ENCODE measurements at places on chromosomes 5 and 9.

GRCh38 chr9:129996161-129996830 lies 46.7 kb downstream of the FNBP1 start:
- no peak for DNase-seq

DNA sequence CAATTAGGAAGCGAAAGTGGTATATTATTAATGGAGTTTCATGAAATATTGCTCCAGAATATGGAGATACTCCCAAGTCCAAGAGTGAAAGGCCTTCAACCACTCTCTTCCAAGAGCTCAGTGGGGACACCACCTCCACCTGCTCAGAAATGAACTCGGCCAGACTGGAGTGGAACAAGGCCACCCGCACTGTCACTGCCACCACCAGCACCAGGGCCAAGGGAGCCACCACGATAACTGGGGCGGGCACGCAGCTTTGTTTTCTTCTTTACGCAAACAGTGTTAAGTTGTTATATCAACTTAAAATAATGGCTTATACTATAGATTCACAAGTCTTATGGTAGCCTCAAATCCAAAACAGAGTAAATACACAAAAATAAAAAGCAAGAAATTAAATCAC lies 204.1 kb downstream of the TRPM3 start:
- DNase-seq, result no peak

- no peak for DNase-seq
Observed at GRCh38 chr5:72468606-72469005, 38.6 kb downstream of the ZNF366 start.

DNA sequence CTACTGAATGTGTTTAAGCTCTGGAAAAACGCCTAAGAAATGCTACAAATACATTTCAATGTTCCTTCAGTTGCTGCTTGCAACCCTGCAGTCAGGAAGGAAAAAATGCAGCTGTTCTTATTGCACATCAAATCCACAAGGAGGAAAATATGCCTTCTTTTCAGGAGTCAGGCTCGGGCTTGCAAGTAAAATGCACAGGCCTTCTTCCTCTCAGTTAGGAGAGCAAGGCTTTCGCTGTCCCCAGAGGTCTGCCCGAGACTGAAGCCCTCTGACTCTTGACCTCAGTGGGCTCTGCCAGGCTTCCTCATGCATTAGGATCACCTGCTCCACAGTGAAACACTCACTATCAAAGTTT lies 899 bp upstream of the SHC3 start:
- no peak for DNase-seq

DNA sequence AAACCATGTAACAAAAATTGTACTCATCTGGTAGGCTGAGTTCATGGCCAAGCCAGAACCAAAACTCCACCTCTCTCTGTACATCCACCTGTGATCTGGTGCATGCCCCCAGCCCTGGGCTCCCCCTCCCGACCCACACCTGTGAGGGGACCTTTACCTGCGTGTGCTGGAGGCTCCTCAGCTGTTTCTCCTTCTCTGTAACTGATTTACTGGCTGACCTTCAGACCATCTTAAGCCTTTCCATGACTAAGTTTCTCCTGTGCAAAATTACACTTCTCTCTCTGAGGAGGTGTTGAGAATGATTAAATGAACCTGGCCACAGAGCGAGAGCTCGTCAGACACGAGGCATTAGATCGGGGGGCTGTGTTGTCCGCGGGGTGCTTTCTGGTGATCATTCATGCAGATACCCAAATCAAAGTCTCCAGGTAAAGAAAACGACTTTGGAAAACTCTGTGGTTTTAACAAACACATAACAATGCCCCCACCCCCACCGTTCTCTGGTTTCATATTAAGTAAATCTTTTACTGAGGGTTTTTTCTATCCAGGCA lies 136.4 kb downstream of the SEMA5A start:
- DNase-seq, result no peak

DNA sequence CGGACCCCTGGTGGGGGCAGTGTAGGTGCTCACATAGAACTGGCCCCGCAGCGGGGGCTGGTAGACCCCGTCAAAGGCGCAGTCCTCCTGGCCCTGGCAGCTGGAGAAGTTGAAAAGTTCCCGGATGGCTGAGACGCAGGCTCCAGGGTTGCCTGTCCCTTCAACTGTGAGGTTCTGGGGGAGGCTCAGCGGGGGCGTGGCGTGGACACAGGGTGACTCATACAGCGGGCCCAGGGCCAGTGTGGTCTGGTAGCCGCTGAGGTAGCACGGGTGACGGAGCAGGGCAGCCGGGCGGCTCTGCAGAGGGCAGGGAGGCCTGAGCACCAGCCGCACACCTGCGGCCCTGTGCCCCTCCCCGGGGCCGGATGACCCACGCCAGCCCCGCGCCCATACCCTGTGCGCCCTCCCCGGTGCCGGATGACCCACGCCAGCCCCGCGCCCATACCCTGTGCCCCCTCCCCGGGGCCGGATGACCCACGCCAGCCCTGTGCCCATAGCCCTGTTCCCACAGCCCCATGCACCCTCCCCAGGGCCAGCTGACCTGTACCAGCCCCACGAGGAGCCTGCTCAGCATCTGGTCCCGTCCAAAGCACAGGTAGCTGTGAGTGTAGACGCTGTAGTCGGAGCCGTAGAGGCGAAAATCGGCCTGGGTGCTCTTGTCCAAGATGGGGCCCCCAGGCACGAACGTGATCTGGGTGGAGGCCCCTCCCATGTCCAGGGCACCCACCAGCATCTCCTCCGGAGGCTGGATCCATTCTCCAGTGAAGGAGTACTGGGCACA lies 5.0 kb downstream of the ENTPD8 start:
- DNase-seq, result no peak

- no peak for DNase-seq
Observed at GRCh38 chr5:6673031-6673430, 39.8 kb downstream of the SRD5A1 start.

DNA sequence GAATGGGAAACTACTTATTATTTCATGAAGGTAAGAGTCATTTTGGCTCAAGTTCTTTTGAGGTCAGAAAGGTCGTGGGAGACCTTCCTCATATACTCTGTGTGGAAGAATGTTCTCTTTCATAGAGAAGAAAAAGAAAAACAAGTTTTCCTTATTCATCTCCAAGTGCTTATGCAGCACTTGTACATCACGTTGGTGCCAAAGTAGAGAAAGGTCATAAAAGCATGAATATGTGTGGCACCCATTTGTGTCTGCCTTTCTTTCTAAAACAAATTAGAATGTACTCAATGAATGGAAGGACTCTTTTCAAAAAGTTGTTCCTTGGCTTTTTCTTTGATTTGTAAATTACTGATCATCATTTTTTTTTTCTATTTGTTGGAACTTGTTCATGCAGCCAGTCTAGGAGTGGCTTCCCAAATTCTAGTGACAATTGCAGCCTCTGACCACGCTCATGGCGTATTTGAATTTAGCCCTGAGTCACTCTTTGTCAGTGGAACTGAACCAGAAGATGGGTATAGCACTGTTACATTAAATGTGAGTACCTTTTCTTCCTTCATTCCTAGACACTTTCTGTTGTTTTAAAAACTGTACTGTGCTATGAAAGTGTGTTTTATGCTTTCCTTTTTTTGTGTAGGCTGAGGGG lies 122.4 kb downstream of the ADGRV1 start:
- no peak for DNase-seq

DNA sequence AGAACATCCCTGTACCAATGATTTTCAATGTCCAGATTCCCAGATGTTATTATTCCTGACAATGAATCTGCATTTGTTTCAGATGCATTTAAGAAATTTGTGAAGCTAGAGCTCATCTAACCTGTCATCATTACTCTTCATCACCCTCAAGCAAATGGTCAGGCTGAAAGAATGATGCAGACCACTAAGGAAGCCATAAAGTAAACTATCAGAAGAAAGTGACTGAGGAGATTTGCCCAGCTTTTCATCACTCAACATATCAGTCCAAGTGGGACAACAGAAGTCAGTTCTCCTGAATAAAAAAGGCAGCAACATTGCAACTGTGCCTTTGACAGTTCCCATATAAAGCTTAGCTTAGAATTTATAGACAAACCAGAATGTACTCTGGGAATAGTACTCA lies 419.9 kb downstream of the PDE4D start:
- no peak for DNase-seq

GRCh38 chr9:34197756-34198711 lies 19.2 kb downstream of the UBAP1 start:
- DNase-seq, result no peak

DNA sequence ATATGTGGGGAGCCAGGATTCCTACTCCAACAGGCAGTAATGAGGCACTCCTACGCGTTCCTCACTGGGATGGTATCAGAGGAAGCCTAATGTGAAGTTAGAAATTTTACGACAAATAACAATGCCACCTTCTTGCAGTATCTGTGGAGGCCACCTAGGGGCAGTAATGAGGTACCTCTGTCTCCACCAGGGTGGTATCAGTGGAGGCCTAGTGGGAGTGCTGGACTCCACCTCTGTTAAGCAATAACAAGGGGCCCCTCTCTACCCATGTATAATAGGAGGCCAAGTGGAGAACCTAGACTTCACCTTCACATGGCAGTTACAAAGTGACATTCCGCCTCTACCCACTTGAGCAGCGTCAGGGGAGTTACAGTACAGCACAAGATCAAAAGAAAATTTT lies 147.9 kb downstream of the PLPPR1 start:
- DNase-seq, result no peak

- DNase-seq, result peak; percentile 59
Observed at GRCh38 chr9:126615245-126615790, 1.6 kb downstream of the LMX1B start.

DNA sequence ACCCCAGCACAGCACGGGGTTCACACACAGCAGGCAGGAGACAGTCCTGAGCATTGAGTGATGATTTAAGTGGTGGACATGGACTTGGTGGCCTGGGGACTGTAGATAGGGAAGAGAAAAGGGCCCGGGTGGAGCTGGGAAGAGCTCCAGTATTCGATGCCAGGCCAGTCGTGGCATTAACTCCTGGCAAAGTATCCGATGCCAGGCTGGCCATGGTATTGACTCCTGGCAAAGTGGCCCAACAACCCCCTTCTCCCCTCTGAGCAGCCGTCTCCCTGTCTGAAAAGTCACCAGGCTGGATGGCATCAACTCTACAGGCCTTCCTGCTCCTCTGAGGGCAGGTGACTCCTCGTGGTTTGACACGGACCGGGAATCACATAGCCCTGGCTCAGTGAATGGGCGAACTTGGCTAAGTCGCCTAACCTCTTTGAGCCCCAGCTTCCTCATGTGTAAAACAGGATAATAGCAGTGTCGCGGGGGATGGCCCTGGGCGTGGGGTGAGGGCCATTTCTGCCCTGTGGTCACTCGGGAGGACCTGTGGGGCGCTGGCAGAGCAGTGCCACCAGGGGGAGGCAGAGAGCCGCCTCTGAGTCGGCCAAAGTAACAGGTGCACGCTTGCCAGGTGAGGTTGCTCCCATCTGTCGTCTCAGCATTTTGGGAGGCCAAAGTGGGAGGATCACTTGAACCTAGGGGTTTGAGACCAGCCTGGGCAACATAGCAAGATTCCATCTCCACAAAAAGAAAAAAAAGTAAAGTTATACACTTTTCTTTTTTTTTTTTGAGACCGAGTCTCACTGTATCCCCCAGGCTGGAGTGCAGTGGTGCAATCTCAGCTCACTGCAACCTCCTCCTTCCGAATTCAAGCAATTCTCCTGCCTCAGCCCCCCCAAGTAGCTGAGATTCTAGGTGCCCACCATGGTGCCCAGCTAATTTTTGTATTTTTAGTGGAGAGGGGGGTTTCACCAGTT lies 5.7 kb upstream of the SEC16A start:
- peak; percentile 74 for DNase-seq

DNA sequence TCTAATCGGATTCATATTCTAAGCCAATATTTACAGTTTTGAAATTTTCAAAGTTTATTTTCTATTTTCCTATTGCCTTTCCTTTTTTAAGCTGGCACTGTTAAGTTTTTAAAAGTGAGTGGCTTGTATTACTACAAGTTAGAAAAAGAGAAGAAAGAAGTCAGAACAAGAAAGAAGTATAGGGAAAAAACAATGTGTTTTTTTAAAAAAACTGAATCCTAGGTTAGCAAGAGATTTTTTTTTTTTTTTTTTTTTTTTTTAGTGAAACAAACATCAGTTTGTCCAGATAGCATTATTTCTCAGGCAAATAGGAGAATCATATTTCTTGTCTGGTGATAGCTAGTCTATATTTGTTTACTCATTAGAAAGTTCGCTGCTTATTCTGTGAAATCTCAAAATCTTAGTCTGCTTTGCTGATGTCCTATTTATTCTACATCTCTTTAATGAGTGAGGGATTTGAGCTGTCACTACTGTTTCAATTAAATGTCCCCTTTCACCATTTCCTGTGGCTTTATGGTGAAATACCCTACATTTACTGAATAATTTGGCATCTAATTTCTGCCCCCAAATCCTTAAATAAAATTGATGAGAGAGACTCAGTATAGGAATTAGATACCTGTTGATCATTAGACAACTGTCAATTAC lies 19.1 kb upstream of the LMNB1 start:
- no peak for DNase-seq

DNA sequence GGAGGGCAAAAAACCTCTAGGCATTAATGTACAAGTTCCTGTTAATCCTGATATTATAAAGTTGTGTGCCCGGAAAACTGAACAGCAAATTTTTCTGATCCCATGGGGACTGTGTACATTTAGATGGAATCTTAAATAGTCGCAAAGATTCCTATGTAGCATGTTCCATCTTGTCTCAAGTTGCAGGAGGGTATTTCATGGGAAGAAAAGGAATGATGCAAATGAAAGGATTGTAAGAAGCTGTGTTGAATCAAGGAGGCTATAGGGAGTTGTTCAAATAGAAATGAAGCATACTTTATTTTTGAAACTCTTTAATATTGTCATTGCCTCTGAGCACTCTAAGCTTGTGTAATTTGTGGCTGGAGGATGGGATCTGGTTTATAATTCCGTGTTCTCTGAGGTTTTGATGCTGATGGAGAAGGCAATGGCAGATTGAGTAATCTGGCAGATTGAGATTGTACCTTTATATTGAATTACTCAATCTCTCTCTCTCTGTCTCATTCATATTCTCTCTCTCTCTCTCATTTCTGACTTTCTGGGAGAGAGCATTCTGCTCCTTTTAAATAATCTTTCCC lies 288.5 kb downstream of the OSTF1 start:
- DNase-seq, result no peak

DNA sequence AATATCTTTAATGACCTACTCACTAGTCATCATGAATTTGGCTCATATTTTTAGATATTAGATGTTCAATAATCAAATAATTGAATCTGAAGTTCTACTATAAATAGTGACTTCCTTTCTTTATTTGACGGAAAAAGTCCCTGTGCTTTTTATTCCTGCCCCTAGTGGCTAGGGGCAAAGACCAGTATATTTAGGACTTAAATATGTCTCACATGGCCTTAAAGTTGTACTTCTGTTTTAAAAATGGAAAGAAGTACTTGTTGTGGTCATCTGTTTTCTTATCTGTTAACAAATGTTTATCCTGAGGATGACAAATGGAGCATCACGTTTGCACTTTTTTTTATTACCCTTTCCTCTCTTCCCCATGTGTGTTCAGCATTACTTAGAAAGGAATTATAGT lies 89.2 kb upstream of the GRHPR start:
- no peak for DNase-seq

GRCh38 chr9:35748858-35749514 lies at the start of the genes GBA2 and RGP1:
Gene GBA2, minus strand, starts transcription at chr9:35749228. Its CDS starts 524 bp downstream, at chr9:35748704.
Gene RGP1, plus strand, starts transcription at chr9:35749287. Its CDS starts 469 bp downstream, at chr9:35749756.
- peak; percentile 76 for DNase-seq

GRCh38 chr9:123044586-123044985 lies 11.1 kb downstream of the GPR21 start:
- DNase-seq, result no peak

Data from NCI-H774 (cell line).